Lower lobe of right lung (tissue), 2 donors: ENCODE measurements at places on chromosomes 13 and 19. TPM values are rescaled to one million over a fixed set of nuclear protein-coding genes. Genes with fewer than 3 reads are reported as not detected.

The ZNF534 gene
- total RNA-seq: 0.18 TPM

DNA sequence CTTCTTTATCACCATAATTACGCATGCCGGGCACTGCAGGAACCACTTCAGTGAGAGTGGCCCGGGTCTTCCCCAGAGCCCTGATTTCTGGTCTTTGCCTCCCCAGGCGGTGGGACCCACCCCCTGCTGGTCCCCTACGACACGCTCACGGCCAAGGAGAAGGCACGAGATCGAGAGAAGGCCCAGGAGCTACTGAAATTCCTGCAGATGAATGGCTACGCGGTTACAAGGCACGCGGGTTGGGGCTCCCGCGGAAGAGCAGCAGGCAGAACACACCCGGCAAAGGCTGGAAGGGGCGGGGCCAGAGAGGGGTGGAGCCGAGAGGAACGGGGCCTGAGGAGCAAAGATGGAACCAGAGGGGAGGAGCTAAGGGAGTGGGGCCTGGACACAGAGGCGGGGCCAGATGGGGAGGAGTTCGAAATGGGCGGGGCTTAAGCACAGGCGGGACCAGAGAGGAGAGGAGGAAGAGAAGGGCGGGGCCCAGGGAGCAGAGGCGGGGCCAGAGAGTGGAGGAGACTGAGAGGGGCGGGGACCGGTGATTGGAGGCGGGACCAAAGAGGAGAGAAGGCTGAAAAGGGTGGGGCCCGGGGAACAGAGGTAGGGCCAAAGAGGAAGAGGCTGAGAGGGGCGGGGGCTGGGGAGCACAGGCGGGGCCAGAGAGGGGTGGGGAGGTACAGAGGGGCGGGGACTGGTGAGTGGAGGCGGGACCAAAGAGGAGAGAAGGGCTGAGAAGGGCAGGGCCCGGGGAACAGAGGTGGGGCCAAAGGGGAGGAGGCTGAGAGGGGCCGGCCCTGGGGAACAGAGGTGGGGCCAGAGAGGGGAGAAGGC is 73.4 kb downstream of the RYR1 start:
- peak; percentile 90 for DNase-seq

DNA sequence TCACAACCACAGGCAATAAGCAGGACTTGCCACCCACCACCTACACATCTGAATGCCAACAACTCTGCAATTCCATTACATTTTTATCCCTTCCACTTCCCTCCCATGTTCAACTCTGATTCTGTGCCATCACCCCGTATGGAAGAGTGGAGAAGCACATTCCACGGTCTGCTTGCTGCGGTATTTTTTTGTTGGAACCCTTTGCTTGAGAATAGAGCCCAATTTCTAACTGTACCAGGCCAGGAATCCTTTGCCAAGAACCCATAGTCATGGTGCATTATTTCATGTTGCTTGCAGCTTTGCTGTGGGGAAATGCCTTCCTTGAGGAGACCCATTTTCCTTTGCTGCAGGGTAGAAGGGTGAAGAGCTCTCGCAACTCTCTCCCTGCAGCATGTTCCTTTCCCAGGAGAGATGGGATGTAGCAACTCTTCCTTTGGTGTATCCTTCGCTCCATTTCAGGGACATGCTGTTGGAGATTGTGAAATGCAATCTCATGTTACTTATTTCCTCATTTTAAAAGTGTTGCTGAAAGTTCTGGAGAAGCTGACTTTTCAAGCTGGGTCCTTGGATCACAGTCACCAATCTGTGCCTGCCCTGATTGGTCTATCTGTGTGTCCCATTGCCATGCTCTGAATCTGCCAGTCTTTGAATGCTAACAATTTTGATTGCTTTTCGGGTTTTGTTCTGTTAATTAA is 69.8 kb upstream of the STARD13 start:
- DNase-seq: no peak

The SIGLECL1 gene
- not detected for total RNA-seq

DNA sequence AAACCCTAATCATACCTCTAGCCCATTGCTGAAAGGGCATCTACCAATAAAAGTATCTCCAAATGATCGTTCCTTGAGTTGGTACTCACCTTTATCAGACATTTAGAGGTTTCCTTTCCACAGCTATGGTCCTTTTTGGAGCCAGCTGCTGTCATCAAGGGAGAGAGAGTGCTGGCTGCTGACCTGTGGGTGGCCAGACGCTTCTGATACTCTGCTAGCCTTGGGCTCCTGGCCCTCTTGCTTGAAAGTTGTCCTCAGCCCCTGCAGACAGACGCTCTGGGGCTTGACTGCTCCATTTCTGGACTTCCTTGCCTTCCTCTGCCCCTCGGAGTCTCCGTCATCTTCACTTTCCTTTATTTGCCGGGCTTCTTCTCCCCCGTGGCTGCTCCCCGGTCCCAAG is 499.1 kb downstream of the DIAPH3 start:
- DNase-seq: no peak

The LRRC8E gene
- 6.6 TPM for total RNA-seq

The FXYD5 gene
- total RNA-seq: 152 TPM

DNA sequence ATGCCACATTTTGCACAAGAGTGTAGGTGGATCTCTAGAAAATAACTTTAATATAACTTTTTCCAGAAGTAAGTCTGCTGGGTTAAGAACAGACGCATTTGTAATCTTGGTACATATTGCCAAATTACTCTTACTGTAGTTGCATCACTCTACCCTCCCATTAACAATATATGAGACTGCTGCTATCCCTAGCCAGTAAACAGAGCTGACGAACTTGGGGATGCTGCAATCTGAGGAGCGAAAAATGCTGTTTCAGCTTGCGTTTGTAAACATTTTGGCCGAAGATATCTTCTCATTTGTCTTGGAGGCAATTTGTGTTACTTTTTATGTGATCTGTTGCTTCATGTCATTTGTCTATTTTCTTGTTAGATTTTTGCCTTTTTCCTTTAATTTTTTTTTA is 1482.8 kb downstream of the OLFM4 start:
- no peak for DNase-seq

The NKG7 gene
- total RNA-seq: 31.7 TPM

The ZNF772 gene
- 10.0 TPM for total RNA-seq

DNA sequence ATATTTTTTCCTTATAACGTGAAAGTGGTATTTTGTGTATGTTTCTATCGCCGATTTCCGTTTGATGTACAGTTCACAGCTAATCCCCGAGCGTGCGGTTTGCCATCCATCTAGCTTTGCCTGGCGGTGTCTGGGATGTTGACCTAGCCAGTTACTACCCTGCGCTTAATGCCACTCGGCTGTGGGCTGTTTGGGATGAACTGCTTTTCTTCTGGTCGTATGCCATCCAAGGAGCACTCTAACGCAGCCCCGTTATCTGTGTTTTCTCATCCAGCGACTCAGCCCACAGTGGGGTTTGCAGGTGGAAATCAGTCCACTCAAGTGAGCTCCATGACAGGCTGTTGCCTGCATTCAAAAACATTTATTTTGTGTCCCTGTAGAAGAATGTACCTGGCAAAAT is 512.3 kb downstream of the MYO16 start:
- no peak for DNase-seq

DNA sequence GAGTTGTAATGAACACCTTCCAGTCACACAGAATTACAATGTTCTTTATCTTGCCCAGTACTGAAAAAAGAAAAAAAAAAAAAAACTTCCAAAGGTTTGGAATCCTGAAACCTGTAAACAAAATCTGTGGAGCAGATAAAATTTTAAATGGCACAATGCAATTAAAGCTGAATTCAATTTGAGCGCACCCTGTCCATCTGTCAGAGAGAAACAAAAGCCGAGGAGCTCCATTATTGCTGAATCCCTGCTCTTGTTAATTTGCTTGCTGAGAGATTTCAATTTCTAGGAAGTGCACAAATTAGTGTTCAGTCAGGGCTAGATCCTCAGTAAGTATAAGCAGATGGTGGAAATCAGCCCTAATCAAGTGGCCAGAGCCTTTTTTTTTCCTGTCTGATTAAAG is 65.2 kb downstream of the DACH1 start:
- no peak for DNase-seq

- no peak for DNase-seq
Measured at GRCh38 chr13:113991191-113991669, 17.4 kb upstream of the C13orf46 start.

DNA sequence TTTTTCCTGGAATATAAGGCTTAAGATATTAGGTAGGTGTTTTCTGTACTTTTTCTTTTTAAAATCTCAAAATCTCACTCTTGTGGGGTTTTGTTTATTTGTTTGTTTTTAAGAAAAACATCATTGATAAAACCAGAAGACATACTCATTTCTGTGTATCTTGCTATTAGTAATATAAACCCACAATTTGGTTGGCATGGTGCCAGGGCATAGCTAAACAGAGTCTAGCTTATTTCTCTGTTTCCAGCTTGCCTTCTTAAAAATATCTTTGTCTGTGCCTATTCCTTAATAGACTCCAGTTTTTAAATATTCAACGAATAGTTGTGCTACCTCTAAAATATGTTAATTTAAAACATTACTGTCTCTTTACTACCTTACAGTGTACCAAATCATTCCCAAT is 1121.9 kb upstream of the PCDH20 start:
- no peak for DNase-seq

- no peak for DNase-seq
Measured at GRCh38 chr13:104137416-104137815, 1071.2 kb upstream of the SLC10A2 start.

DNA sequence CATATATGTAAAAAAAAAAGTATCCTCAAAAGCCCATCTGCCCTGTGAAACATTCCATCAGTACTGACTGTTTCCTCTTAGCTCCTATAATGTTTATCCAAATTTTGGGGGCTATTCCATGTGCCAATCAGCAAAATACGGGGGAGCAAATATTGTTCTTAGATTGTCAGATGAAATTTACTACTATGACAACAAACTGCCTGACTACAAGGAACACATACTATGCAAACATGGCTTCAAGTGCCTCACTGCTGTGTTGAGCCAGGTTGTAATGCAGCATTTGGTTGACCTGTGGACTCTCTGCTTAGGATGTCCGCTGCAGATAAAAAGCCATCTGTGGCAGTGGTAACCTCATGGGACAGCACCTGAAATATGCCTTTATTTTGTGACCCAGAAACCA is 98.2 kb upstream of the SCEL start:
- no peak for DNase-seq

- no peak for DNase-seq
Measured at GRCh38 chr19:12936582-12936981, 1.8 kb upstream of the CALR start.

GRCh38 chr19:12052091-12052496 is 667 bp downstream of the ZNF878 start:
- no peak for DNase-seq

- no peak for DNase-seq
Measured at GRCh38 chr13:51341232-51341631, 1.7 kb downstream of the SERPINE3 start.

DNA sequence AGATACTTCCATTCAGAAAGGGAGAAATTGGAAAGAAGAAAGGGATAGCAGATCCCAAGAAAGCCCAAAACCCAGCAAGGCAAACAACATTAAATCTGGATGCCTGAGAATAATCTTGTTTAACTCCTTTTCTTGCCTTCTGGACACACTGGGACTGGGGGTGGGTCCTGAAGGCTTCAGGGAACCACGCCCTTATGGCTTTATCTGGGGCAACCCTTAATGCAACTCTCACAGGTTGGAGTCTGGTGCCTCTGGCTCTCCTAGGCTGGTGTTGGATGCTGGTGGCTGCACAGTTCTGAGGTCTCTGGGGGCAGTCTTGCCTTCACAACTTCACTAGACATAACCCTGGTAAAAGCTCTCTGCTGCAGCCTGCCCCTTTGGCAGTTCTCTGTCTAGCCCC is 27.9 kb downstream of the PAN3 start:
- no peak for DNase-seq

- no peak for DNase-seq
Measured at GRCh38 chr13:19089315-19089714, 92.3 kb downstream of the TUBA3C start.

The ZNF8 gene
- 5.4 TPM for total RNA-seq

GRCh38 chr19:47509973-47510372 is 4.9 kb downstream of the NAPA start:
- DNase-seq: no peak

DNA sequence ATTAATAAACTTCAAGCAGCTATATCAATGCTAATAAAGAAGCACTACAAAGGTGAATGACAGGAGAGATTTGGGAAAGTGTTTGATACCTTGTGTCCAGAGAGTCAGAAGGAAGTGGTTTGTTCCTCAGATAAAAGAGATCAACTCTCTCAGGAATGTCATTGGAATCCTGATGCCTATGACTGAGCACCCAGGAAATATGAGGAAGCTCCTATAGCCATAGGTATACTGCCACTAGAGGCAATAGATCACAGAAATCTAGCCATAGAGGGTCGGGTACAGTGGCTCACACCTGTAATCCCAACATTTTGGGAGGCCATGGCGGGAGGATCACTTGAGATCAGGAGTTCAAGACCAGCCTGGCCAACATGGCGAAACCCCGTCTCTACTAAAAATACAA is 612.6 kb downstream of the DACH1 start:
- DNase-seq: no peak

DNA sequence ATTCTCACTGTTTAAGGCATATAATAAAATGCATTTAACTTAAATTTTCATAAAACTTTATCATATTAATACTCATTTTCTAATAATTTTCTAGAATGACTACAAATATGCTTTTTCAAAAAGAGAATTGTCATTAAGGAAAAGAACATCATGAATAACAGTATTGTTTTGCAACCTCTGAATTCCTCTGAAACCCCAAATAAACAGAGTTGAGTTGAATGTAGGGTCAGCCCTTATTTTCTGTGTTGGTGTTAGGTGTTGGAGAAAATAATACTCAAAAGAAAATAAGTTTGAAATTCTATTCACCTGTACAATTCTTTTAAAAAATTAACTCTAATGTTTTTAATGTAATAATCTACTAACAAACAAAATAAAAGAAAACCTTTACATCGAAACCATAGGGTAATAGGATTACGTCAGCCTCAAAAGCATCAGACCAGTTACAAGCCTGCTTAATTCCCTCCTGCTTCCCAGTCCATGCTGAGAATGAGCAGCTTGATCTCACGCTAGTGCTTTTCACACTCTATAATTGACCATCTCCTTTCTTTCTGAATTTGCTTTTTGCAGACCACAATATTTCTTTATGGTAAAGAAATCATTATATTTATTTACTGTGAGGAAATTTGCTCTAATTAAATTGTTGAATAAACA is 160.9 kb downstream of the PCDH9 start:
- DNase-seq: no peak
